ENCODE measurements at places on chromosomes 11 and 22. TPM values are rescaled to one million over a fixed set of nuclear protein-coding genes. Genes with fewer than 3 reads are reported as not detected.

Gene AIFM3
- total RNA-seq = 9.7 TPM

- H3K27me3 ChIP-seq = no peaks in the 10 kb centered on the region
- no peak overlapping the region for H3K27ac ChIP-seq
- no peak for DNase-seq
These were observed 32.4 kb downstream of the VSIG10L2 start for GRCh38 chr11:125978181-125978716.

DNA sequence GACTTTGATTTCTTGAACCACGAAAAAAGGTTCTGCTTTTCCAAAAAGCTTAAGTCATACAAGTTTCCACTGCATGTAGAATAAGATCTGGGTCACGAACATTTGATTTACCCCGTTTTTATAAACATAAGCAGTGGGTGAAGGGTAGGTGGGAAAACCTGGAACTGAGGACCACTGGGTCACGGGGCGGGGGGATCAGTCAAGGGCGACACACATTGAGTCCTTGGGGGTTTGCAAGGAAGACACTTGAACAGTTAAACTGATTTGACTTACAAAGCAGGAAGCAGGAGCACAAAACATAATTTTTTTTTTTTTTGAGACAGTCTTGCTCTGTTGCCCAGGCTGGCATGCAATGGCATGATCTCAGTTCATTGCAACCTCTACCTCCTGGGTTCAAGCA, 10.9 kb downstream of the FADS3 start:
- H3K4me3 ChIP-seq = no peak overlapping the region
- H3K27ac ChIP-seq = no peak overlapping the region
- no peaks in the 10 kb centered on the region for H3K36me3 ChIP-seq
- no peaks in the 10 kb centered on the region for H3K27me3 ChIP-seq

DNA sequence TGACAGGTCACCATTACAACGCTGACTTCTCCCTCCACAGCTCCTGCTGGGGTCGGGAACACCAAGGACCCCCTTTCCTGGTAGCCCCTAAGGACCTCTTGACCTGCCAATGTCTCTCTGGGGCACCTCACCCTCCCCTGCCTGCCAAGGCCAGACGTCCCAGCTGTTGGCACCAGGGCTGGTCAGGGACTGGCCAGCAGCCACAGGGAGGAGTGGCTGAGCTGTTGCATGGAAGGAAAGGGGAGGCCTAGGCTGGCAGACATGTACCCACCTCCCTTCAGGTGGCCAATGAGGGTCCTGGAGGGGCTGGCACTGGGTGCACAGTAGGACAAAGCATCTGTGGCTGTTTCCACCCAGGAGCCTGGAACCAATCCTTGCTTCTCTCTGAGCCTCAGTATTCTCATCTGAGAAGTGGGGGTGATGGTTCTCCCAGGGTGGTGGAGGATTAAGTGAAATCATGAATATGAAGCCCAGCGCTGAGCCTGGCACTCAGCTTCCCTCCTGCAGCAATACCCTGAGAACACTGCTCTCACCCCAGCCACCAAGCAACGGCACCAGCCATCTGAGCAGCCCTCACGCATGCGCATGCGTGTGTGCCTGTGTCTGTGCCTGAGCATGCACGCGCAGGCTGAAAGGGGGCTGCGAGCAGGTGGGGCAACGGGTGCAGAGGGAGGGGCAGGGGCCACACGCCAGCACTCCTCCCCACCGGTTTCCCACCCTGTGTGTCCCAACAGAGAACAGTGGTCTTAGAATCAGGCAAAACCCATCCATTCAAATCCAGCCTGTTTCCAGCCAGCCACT, 5.9 kb downstream of the KCNJ4 start:
- no peaks in the 10 kb centered on the region for H3K36me3 ChIP-seq
- no peak for DNase-seq
- no peaks in the 10 kb centered on the region for H3K4me1 ChIP-seq
- no peak overlapping the region for H3K4me3 ChIP-seq

Gene OR52H1
- not detected for total RNA-seq

GRCh38 chr11:12724301-12725054, 50.3 kb downstream of the TEAD1 start:
- H3K36me3 ChIP-seq = no peaks in the 10 kb centered on the region
- no peaks in the 10 kb centered on the region for H3K27me3 ChIP-seq
- H3K4me3 ChIP-seq = peak overlapping the region; percentile 21
- peak; percentile 92 for DNase-seq
- H3K27ac ChIP-seq = peak overlapping the region; percentile 83

Gene NAV2
- total RNA-seq = 2.1 TPM

DNA sequence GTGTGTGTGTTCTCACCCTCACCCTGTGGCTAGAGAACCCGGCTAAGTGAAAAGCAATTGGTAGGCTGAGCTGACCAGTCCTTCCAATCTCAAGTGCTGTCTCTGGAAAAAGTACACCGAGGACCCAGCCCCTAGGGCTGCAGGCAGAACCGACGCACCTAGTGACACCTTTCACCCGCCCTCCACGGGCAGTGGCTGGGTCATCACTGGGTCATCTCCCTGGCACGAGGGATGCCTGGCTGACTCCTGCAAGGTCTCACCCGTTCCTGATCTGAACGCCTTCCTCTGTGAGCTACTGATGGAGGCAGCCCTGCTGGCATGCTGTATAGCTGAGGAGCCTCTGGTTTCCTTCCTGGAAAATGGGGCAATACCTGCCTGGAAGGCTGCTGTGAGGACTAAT, 311.5 kb downstream of the NTM start:
- H3K36me3 ChIP-seq = no peaks in the 10 kb centered on the region
- no peaks in the 10 kb centered on the region for H3K27me3 ChIP-seq
- DNase-seq = no peak
- H3K4me1 ChIP-seq = no peaks in the 10 kb centered on the region
- H3K4me3 ChIP-seq = no peak overlapping the region
- no peak overlapping the region for H3K27ac ChIP-seq

Gene MS4A5
- total RNA-seq = not detected

- H3K27me3 ChIP-seq = no peaks in the 10 kb centered on the region
- H3K36me3 ChIP-seq = no peaks in the 10 kb centered on the region
- no peak for DNase-seq
- no peak overlapping the region for H3K27ac ChIP-seq
- no peak overlapping the region for H3K4me3 ChIP-seq
- no peaks in the 10 kb centered on the region for H3K4me1 ChIP-seq
These were observed 558.3 kb downstream of the JRKL start for GRCh38 chr11:96948066-96948465.

Gene DEFB131B
- total RNA-seq = not detected

DNA sequence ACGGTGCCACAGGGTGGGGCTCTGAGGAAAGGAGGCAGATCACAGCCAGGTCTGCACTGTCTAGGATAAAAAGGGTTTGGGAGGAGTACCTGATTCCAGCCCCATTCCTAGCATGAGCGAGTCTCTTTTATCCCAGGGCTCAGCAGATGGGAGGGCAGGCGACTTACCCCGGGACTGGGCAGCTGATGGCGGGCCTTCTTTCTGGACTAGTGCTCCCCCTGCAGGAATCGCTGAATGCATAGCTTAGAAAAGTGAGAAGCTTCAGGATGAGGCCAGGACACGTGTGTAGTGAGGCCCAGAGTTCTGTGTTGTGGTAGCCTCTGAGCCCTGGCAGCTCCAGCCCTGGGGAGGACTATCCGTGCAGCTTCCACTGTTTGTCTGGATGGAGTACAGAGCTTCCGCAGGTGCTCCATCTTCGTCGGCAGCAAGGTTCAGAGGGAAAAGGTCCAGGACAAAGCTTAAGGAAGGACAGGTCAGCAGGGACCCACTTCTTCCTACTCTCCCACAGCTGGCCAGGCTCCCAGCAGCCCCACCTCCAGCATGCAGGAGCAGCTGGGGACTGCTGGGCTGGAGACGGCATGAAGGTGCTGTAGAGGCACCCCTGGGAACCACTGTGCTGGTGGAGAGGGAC, 30.4 kb downstream of the COMMD9 start:
- peaks cover 20% of the 10 kb centered on the region for H3K4me1 ChIP-seq
- H3K4me3 ChIP-seq = no peak overlapping the region
- H3K27ac ChIP-seq = no peak overlapping the region
- H3K36me3 ChIP-seq = no peaks in the 10 kb centered on the region
